ENCODE measurements at places on chromosomes 4 and X.

DNA sequence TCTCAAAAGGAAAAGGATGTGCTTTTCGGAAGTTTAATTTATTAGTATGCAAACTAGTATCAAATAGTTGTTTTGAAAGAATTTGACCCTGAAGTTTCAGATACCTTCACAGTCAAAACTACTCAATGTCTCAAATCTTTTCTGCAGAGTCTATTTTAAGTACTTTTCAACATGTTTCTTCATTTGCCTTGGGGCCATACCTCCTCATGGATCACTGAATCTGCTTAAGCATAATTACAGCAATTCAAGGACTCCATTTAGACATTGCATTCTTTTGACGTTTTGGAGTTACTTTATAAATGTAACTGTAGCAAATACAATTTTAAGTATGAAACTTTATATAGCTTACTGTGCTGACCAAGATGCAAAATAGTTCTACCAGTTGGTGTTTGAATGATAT, 25.5 kb downstream of the PALLD start:
- DNase-seq = no peak

DNA sequence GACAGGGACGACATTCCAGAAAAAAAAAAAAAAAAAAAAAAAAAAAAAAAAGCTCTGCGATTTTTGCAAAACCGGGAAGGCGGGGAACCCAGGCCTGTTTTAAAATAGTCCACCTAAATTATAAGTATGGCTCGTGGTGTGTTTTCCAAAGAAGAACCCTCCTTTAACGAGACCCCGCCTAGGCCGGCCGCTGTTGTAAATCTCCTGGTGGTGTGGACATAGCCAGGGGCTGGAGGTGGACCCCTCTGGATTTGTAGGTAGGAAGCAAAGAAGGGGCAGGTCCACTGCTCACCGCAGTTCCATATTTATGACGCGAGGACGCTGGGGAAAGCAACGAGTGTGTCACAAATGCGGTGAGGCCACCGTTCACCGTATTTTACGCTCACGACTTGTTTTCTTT, 94.0 kb upstream of the SHOX start:
- no peak for DNase-seq

DNA sequence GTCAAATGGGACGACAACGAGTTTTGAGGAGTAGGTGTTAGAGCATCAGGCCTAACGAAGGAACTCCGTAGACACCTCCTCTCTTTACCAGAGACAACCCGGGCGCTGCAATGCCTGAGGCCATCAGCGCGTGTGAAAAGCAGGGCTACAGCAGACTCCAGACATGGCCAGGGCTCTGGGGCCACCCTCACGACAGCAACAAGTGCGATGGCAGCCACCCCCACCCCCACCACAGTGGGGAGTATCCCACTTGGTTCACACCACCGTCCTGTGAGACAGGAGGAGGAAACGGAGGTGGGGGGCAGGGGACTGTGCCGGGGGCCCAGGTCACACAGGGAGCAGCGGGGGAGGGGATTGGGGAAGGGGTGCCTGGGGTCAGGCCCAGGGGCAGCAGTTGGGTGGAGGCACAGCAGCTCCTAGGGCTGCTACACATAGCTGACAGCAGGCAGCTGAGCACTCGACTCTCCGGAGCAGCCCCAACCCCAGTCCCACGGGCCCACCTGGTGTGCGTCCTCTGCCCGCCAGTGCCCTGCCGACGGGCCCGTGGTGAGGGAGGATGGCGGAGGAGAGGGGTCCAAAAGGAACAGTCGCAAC, 8.5 kb downstream of the LRPAP1 start:
- DNase-seq = no peak

- no peak for DNase-seq
Measured at GRCh38 chr4:98290511-98290910, 29.3 kb downstream of the RAP1GDS1 start.

DNA sequence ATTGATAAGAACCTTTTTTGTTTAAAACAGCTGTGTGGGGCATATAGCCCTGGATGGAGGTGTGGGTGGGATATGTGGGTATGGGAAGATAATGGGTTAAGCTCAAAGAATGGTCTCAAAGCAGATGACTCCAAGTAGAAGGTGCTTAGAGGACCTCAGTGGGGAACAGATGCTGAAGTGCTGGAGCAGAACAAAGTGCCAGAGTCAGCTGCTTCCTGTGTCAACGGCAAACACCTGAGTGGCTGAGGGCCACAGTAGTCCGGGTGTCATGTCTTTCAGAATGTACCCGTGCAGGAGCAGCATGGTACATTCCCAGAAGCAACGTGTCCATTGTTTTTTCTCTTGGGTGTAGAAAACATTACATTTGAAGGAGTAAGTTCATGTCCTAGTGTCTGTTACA, 210.6 kb downstream of the CCNG2 start:
- no peak for DNase-seq

DNA sequence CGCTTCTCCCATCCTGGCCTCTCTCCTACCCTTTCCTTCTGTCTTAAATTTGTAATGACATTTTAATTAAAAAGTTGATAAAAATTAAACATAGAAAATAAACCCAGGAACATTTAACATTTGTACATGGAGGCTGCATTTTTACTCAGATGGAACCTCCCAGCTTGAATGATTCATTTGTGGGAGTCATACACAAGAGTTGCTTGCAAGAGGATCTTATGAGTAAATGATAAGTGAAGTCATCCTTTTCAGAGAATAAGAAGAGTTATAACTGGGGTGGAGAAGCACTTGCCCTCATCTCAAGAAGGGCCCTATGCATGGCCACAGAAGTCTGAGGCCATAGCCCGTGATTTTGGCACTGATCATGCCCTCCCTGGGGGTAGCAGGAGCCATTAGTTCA, 482.9 kb upstream of the BOD1L1 start:
- peak; percentile 5 for DNase-seq

DNA sequence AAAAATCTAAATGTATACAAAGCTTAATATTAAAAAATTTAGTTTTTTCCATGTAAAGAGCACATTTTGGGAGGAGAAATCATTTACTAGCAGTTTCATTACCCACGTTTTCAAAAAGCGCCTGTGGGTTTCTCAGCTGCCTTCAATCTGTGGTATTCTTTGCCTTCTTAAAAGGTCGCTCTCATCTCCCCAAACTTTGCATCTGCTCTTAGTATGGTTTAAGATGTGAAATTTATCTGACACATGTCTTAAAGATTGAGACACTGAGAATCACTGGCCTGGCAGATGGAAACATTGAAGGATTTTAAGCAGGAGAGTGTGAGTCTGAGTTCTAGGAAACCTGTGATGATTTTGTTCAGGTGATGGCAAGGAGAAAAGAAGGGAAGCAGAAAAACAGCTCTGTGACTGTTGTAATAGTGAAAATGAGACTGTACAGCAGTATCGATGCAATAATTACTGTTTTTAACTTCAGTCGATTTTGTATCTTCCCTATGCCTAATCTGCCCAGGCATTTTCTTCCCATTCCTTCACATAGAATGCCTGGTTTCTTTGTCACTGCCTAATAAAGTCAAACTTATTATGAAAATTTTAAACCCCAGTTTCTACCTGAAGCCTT, 75.9 kb downstream of the PAQR3 start:
- DNase-seq = no peak

DNA sequence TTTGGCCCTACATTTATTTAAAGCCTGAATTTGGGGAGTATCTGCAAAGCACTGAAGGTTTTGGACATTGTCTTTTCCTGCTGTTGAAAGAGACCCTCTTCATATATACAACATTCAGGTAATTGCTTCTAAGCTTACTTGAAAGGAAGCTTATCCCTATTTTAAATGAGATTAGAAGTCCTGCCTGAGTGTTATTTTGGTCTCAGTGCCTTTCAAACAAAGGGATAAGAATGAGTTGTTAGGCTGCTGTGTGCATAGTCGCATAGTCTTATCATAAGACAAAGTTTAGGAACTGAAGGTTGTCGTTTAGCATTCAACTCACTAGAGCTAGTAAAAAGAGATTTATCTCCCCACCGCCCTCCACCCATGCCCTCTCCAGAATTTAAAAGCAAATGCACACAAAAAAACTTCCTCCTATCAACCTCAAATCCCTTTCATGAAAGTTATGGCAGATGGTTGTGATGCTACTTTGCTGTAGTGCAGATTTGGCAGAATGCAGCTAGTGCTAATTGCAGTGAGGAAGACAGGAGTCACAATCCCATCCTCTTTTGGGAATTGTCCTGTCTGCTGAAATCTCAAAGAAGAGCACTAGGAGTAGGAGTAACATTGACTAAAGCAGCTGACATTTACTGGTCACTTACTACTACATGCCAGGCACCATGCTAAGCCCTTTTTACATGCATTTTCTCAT, 5.8 kb downstream of the HERC3 start:
- DNase-seq = no peak

DNA sequence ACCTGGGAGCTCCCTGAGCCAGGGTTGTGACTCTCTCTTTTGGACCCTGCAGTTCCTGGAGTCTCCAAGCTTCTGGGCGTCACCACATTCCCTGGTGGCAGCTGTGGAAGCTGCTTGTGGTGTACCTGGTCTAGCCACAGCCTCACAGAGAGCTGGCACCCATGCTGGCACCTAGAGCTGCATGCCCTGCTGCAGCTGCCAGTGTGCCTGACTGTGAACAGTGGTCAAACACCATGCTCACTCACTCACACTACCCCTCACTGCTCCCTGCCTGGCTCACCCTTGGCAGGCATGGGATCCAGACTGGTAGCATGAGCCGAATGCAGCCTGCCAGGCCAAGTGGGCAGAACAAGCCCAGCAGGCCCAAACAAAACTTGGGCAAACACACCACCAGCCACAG, 66.6 kb downstream of the NAA11 start:
- no peak for DNase-seq

GRCh38 chr4:555566-556275, 20.4 kb downstream of the TMEM271 start:
- DNase-seq = no peak

GRCh38 chr4:120718979-120719566, 203.5 kb downstream of the PRDM5 start:
- no peak for DNase-seq

- DNase-seq = no peak
Measured at GRCh38 chr4:180434131-180434895, 1808.9 kb upstream of the TENM3 start.

- peak; percentile 88 for DNase-seq
Measured at GRCh38 chrX:2614911-2615310, 76.2 kb upstream of the CD99 start.

- DNase-seq = peak; percentile 19
Measured at GRCh38 chr4:23934915-23935314, 45.1 kb upstream of the PPARGC1A start.

- DNase-seq = no peak
Measured at GRCh38 chr4:6815029-6815836, 32.7 kb downstream of the KIAA0232 start.

DNA sequence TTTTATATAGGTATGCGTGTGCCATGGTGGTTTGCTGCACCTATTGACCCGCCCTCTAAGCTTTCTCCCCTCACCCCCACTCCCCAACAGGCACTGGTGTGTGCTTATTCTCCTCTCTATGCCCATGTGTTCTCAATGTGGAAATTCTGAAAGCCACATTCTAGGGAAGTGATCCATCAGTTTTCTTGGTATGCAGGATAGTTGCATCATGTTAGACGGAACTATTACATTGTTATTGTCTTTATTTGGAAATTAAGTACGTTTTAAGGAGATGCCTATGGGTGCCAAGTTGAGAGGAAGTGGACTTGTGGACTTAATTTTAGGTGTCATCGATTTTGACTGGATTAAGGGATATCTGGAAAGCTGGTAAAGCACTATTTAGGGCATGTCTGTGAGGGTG, 204.6 kb downstream of the RBM46 start:
- no peak for DNase-seq

GRCh38 chr4:80255329-80256095, 11.0 kb upstream of the FGF5 start:
- DNase-seq = no peak

GRCh38 chrX:3286196-3286945, 60.1 kb downstream of the MXRA5 start:
- no peak for DNase-seq

DNA sequence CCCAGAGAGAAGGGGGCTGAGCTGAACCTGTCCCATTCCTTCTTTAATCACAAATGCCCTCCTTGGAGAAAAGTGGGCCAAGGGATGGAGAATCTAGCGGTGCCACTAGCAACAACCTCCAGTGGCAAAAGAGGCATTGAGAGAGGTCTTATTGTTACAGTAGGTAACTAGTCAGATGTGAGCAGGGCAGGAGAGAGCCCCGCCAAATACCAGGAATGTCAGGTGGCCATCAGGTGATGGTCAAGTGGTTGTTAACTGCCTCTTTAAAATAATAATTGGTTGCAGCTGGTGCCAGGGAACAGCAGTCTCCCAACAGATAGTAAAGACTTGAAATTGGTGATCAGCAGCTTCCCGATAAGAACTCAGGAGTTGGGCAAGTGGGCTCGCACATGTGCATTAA, 116.1 kb downstream of the EVC2 start:
- no peak for DNase-seq

DNA sequence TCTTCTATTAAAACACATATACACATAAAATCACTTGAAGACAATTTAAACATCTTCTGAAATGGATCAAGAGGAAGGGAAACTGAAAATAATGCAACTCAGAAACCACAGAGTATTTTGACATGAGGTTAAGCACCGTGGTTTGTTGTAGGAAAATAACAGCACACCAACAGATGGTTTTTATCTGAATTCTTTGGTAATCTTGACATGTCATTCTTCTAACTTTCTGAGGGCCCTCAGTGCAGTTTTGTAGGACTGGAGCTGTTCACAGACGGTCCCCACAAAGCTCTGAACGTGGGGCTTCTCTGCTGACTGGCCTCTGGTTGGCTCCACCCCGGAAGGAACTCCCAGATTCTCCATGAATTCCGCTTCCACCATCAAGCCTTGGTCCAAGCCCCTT, 16.0 kb upstream of the TLR8 start:
- DNase-seq = peak; percentile 45

DNA sequence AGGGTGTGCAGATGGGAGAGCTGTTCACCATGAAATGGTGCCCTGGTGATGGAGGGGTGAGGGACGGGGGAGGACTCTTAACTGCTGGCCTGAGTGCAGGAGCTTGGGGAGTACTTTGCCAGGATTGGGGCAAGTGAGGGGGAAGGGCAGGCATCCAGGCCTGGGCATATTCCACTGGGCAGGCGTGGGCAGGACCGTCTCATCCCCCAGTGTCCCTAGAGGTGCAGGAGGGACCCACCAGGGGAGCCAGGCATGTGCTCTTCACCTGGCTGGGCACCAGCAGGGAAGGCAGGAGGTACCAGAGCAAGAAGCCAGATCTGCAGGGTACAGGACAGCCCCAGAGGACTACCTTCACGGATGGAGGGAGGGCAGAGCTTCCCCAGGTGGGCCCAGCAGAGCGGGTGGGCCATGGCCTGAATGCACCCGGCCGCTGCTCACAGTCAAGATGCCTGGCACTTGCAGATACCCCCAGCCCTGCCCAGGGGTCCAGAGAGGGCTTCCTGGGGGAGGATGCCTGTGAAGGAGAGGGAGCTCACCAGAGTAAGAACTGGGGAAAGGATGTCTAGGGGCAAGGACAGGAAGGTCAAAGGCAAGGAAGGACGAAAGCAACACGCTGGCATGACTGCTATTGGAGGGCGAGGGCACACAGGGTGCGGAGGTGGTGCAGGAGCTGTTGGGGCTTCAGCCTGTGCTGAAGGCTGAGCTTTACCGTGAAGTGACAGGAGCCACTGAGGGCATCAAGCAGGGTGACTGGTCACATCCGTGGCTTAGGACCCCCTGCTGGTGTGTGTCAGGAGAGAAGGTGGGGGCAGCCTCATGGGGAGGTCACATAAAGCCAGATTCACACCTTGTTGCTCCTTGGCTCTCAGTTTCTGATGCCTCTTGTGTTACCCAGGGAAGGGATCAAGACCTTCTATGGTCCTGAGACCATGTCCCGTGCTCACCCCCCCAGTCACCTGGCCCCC, 68.2 kb upstream of the NKX1-1 start:
- DNase-seq = no peak
